Muscle of leg (tissue), 16 donors: ENCODE measurements at places on chromosomes 7 and 10.
A peak's percentile ranks its signal among the peaks of the same experiment; 100 is the strongest.

DNA sequence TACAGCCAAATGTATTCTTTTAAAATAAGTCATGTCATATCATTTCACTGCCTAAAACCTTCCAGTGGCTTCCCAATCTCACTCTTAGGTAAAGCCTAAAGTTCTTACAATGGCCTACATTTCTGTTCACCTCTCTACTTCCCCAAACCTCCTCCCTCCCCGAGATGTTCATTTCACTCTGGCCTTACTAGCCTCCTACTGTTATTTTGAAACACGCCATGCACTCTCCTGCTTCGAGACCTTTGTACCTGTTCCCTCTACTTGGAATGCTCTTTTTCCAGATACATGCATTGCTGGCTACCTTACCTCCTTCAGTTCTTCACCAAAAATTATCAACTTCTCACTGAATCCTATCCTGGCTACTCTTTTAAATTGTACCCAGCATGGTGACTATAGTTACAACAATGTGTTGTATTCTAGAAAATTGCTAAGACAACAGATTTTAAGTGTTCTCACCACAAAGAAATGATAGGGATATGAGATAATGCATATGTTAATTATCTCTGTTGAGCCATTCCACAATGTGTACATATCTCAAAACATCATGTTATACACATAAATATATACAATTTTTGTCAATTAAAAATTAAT lies 50.6 kb upstream of the STRIP2 start:
- no peak for DNase-seq

DNA sequence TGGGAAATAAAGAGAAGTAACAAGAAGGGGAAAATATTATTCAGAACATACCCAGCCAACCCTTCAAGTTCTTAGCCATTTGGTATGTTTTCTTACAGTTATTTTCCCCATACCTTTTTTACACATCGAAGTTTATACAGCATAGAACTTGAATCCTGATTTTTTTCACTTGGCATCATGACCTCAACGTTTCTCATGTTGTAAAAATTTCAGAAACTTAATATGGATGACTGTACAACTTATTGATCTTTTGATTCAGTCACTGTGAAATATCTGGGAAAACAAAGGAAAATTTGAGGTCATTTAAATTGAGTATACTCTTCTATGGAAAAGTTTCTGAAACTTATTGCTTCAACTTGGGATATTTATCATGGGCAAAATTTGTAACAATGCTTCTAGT lies 103.6 kb upstream of the FAM171A1 start:
- no peak for DNase-seq

GRCh38 chr7:154912871-154913637 lies 89.9 kb downstream of the PAXIP1 start:
- peak; percentile 81 for DNase-seq

- DNase-seq = peak; percentile 52
Measured at GRCh38 chr7:159022238-159022993, 122.3 kb downstream of the VIPR2 start.

GRCh38 chr7:54981913-54982312 lies 36.9 kb upstream of the EGFR start:
- no peak for DNase-seq
